GM13976 (cell line): ENCODE measurements at places on chromosomes 2 and 18.

DNA sequence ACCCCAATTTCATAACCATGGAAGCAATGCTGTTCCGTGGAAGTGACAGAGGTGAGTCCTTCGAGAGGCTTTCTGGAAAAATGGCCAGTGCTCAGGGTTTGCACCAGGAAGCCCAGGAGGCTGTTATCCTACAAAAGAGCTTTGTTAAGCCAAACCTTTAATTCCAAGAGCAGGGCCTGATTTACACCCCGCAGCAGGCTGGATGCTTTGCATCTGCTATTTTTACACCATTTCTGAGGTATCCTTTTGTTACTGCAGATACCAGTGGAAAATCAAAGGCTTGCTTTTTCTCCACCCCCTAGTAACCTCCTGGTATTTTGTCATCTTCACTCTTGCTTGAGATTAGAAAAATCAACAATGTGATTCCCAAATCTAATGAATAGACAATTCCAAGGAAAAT, 380.6 kb downstream of the SOX11 start:
- no peak for DNase-seq

- no peak for DNase-seq
These were observed 77.0 kb downstream of the ANTXR1 start for GRCh38 chr2:69089998-69090397.

DNA sequence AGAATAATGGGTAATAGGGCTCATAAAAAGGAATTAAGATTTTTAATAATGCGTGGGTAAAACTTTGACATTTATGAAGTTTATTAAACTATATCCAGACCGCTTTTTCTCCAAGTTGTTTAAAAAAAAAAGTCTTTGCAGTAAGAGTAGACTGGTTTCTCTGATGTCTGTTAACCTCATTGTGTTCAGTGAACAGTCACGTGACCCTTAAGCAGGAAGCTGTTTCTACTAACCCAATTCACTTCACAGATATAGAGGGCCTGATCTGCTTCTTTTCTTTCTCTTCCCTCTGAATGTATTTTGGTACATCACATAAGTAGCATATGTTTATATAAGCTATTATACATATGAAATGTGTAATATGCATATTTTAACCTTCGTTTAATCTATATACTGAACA, 1011.3 kb upstream of the CELF4 start:
- DNase-seq, result no peak

DNA sequence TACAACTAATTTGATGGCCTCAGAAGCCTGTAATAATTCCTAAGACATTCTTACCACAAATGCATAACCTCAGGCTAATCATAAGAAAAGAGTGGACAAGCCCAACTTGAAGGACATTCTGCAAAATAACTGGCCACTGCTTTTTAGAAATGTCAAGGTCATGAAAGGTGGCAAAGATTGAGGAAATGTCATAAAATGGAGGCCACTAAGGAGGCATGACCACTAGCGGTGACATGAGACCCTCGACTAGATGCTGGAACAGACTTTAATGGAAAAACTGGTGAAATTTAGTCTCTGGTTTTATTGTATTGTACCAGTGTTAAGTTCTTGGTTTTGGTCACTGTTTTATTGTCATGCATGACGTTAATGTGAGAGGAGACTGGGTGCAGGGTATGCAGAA, 78.6 kb downstream of the SP3 start:
- DNase-seq, result no peak

DNA sequence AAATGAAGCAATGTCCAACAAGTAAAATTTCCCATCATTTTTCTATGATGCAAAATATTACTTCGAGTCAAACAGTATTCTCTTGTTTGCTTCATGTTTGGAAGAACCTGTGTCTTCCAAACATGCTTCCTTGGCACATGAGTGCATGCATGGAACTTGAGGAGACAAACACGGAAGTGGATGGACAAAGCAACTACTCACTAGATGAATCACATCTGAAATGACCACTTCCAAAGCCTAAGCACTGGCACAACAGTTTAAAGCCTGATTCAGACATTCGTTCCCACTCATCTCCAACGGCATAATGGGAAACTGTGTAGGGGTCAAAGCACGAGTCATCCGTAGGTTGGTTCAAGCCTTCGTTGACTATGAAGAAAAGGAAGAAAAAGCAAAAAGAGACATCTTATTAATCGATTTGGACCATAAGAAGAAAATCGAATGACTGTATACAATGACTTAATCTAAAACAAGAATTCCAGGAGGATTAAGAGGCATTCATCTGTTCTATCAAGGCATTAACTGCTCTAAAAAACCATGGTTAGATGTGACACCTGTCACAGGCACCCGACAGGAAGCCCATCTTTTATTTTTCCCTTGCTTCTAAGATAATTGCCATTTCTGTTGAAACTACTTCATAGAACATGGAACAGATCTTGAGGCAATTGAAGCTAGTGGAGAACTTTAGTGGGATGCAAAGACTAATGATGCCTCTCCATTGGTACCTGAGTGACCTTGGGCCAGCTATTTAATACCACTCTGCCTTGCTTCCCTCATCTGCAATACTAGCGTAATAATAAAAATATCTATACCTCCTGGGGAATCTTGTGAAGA, 56.0 kb downstream of the ATIC start:
- no peak for DNase-seq

- DNase-seq, result no peak
These were observed 172.6 kb downstream of the HAUS1 start for GRCh38 chr18:46276748-46277147.

GRCh38 chr2:65751408-65751807, 319.0 kb upstream of the SPRED2 start:
- no peak for DNase-seq

- no peak for DNase-seq
These were observed 66.9 kb downstream of the ATAD2B start for GRCh38 chr2:23859983-23860382.

GRCh38 chr2:84481702-84482101, 22.6 kb upstream of the SUCLG1 start:
- DNase-seq, result no peak

DNA sequence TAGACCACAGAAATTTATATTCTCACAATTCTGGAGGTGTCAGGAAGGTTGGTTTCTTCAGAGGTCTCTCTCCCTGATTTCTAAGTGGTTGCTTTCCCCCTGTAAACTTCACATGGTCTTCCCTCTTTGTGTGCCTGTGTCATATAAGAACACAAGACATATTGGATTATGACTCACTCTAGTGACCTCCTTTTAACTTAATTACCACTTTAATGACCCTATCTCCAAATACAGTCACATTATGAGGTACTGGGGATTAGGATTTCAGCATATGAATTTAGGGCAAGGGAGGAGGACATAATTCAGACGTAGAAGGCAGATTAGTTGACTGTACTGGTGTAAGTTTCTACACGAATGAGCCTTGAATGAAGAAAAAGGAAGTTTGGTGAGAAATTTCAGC, 38.2 kb upstream of the EPHA4 start:
- DNase-seq, result no peak

GRCh38 chr18:41938445-41938844, 16.6 kb upstream of the PIK3C3 start:
- no peak for DNase-seq

DNA sequence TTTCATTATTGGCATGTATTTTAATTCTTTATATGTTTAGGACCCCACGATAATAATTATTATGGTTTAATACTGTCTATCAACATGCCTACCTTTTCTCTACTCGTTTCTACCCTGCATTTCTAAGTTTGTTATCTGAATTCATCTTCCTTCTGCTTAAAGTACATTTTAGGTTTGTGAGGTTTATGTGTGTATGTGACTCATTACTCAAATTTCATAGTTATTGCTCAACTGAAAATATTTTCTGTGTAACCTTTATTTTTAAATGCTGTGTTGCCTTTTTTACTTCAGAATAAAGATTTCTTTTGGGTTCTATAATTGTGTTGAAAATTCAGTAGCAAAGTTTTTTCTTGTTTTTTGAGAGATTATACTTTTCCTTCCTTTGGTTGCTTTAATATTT, 933.9 kb upstream of the LRRTM1 start:
- DNase-seq, result no peak

- DNase-seq, result no peak
These were observed 218.4 kb upstream of the DTNA start for GRCh38 chr18:34491719-34492118.

GRCh38 chr2:173196080-173196479, 120.4 kb downstream of the MAP3K20 start:
- DNase-seq, result no peak

DNA sequence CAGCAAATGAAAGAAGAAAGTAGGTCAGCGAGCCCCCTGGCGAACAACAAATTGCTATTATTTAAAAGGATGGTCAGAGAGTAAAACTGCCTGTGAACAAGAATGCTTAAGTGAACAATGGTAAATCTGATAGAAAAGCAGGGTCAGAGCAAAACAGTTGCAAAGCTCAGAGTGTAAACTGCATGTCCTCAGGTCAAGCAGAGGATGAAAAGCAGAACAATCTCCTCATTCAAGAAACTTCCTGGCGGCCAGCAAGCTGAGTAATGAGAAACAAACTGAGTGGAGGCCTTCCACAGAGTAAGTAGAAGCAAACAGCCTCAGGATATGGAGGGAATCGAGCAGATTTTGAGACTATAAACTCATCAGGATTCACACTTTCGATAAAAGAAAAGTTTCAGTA, 117.9 kb downstream of the PPP1R1C start:
- DNase-seq, result no peak

DNA sequence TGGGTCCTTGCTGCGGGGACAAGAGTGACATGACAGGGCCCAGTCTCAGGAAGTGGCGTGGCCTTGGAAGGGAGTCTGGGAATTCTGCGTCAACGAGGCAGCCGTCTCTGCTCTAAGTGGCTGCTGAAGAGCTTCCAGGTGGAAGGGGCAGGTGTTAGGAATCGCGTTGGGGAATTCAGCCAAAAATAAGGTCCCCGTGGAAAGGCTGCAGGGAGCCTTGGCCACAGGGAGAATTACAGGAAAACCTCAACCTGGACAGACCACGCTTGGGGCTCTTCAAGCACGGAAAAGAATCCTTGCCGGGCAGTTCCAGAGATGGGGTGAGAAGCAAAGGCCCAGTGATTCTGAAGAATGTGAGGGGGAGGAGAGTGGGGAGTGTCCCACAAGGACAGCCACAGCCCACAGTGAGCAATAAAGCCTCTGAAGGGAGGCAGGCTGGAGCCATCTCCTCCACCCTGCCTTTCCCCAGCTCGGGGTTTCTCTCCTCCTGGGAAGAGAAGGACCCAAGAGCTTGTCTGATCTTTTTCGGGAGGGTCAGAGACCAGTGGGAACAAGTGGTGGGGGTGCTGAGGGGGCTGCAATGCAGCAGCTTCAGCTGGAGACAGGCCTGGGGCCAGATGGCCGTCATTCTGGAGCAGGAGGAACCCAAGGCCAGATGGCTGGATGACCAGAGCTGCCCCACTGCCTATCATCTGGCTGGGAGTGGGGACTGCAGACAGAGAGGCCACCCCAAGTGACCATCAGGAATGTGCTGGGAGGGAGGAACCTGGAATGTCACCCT, 106.4 kb upstream of the SMAD2 start:
- DNase-seq, result no peak
